ENCODE measurements at places on chromosomes 16 and 17.

DNA sequence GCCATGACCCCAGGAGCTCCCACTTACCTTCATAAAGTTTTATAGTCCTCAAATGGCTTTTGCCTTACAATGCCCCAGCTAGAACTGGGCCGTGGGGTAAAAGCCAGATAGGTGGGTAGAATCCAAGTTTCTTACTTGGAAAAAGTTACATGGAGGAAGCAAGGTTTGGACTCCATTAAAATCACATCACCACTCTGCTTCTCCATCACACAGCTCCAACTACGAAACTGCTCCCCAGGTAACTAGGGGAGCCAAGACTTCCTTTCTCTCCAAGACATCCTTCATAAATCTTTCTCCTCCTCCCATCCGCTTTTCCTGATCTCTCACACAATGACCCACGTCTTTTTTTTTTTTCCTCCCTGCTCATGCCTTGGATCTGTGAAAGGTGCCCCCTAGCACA is 130.8 kb upstream of the RCVRN start:
- no peak for DNase-seq

GRCh38 chr16:11105038-11105903 is 150.7 kb downstream of the SOCS1 start:
- DNase-seq: peak; percentile 95

- DNase-seq: no peak
These were observed 1.3 kb upstream of the CUEDC1 start for GRCh38 chr17:57956291-57957119.

- no peak for DNase-seq
These were observed 5.3 kb upstream of the C1QBP start for GRCh38 chr17:5444209-5444608.

GRCh38 chr17:18008496-18009268 is 30.3 kb downstream of the ATPAF2 start:
- DNase-seq: peak; percentile 68
